ENCODE measurements at places on chromosomes 4 and X. TPM values are rescaled to one million over a fixed set of nuclear protein-coding genes. Genes with fewer than 3 reads are reported as not detected.

The HSPA4L gene
- total RNA-seq: 24.8 TPM

The CC2D2A gene
- 39.1 TPM for total RNA-seq

The F8A3 gene
- total RNA-seq: 4.9 TPM

The DDIT4L gene
- 6.5 TPM for total RNA-seq

The PPP3CA gene
- total RNA-seq: 57.6 TPM

The LAP3 gene
- 140 TPM for total RNA-seq

The HEPH gene
- 57.7 TPM for total RNA-seq

The PTPN13 gene
- 68.5 TPM for total RNA-seq

The BTK gene
- total RNA-seq: 0.15 TPM

The CDKL5 gene
- 3.1 TPM for total RNA-seq

The GCNA gene
- 1.3 TPM for total RNA-seq

The HS6ST2 gene
- under 0.01 TPM for total RNA-seq
